NCI-H774 (cell line): ENCODE measurements at places on chromosomes 12 and 14.

- peak; percentile 96 for DNase-seq
These were observed 82.3 kb downstream of the RIMBP2 start for GRCh38 chr12:130633771-130634170.

DNA sequence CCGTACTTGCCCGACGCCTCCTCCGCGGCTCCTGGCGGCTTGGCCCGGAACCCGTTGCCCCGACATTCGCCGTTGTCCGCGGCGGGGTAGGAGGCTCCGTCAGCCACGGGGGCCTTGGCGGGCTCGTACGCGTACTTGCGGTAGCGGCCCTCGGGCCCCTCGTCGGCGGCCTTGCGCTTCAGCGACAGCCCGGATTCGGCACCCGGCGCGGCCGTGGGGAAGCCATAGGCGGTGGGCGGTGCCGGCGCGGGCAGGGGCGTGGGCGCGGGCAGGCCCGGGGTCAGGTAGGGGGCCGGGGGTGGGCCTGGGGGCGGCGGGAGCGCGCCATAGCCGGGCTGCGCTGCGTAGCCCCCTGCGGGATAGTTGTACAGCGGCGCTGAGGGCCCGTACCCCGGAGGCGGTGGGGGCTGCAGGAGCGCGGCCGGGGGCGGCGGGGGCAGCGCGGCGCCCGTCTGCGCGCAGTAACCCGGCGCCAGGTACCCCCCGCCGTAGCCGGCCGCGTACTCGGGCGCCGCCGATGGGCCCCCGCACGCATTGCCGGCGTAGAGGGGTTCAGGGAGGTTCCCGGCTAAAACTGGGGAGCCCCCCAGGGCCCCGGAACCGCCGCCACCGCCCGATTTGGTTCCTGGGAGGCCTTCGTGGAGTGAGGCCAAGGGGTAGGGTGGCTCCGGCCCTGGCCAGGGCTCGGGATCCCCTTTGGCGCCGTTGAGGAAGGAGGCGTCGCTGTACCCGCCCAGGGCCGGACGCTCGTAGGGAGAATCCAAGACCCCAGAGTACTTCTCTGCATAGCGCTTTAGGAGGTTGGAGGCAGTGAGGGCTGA lies 26.9 kb downstream of the FIGNL2 start:
- DNase-seq = no peak

DNA sequence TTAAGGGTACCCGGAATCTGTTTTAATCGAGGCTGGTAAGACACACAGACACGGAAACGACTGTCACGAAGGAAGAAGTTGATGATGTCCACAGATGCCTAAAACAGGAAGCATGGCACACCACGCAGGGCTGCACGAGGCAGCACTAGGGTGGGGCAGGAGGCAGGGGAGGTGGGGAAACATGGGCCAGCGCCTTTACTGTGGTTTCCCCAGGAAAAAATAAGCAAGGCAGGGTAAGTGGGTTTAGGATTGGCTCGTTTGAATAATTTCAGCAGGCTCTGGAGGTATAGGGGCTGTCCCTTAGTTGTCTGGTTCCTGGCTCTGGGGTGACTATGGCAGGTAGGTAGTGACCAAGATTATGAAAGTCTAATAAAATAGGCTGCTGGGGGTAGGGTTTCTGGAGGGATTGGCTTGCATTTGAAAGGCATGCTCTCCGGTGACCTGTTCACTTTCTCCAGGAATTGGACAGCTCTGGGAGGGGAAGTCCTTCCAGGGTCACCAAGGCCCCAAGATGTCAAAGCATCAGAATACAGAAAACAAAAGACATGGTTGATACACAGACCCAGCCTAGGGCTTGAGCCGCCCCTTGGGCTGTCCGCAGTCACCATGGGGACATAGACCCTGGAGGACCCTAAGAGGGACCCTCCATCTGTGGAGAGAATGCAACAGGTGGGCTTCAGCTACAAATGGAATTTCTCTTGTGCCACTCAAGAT lies 35.3 kb downstream of the MAP1LC3B2 start:
- no peak for DNase-seq

DNA sequence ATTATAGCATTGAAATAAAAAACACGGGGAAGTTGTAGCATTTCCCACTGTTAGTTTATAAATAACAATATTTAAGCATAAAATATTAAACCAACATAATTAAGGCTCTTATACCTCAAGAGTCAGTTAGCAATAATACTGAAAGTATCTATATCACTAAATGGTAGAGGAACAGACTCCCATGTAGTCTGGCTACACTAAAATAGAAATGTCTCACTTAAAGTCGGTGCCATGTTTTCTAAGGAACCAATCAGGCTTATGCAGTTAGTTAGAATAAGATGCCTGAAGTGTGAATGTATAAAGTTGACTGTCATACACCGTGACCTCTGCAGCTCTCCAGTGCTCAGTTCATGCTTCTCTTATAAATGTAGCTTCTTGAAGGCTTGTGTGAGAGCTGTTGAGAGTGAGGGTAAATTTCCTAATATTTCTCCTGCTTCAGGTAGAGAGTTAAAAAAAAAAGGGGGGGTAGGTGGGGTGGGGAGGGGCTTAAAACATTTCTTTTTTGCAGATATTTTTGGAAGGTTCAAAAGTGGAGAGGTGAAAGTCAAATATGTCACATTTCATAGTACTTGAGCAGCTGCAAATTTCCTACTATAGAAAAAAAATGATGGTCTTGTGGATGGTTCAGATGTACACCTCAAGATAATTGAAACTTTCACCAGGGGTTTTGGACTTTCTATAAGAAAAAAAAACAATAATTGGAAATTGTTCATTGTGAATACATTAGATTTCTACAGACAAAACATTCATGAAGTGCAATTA lies 64.5 kb downstream of the PTCSC3 start:
- no peak for DNase-seq

- no peak for DNase-seq
These were observed 197.5 kb downstream of the NOVA1 start for GRCh38 chr14:26400373-26400772.

DNA sequence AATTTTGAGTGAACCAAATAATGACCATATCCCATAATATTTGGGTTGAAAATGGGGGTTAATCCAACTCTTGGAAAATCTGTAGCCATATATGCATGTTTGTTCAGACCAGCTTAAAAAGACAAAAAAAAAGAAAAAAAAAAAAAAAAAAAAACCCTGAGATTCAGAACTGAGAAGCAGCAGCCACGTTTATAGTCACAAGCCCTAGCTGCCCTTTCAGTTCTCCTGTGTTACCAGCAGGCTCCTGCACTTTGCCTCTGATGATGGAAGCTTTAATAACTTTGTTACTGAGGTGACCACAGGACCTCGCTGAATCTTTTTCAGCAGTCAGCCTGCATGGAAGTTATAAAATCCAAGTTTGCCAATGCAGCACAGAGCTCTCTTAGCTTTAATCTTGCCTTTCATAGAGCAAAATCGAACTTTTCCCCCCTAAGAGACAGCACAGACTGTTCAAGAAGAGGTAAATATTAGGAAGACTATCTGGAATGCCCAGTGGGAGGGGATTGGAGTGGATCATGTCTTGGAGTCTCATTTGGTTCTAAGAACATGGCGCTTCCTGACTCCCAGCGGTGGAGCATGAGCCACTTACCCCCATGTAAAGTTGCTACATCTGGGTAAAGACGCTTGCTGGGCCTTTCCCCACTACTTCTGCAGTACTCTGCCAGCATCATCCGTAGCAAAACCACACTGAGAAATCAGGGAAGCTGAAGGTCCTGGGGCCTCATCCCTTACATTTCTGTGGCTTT lies 20.6 kb downstream of the GNG2 start:
- DNase-seq = no peak

GRCh38 chr12:111761706-111762105 lies 5.0 kb upstream of the ALDH2 start:
- DNase-seq = no peak

GRCh38 chr14:96067985-96068930 lies 29.1 kb downstream of the C14orf132 start:
- DNase-seq = no peak

GRCh38 chr12:48781750-48782456 lies 7.0 kb downstream of the ADCY6 start:
- no peak for DNase-seq

DNA sequence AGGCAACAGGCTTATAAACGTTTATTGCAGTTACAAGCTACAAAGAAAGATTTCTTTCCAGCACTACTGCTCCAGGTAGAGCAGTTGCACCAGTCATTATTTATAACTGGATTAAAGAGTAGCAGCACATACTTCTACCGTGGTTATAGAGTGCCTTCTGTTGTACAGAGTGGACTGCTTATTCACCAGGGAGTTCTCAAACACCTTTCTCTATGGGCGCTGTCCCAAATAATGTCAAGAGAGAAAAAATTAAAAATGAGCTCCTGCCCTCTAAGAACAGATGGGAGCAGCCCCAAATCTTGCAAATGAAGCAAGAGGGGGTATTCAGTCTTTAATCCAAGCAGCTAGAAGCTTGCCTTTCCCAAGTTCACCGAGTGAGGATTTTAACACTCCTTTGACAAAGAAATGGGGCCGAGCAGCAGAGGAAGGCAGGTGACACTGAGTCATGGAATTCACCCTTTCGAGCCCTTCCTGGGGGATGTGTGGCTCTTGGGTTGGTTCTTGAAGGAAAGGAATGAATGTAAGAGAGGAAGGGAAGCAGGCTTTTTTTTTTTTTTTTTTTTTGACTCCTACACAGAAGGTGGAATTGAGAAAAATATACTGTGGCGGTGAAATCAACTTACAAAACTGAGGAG lies 181.2 kb downstream of the PRKCH start:
- DNase-seq = no peak

- DNase-seq = no peak
These were observed 192.9 kb downstream of the NUAK1 start for GRCh38 chr12:105945880-105946279.

GRCh38 chr14:86462193-86462753 lies 932.3 kb downstream of the FLRT2 start:
- no peak for DNase-seq

GRCh38 chr14:90573385-90574105 lies 176.7 kb downstream of the CALM1 start:
- DNase-seq = no peak

GRCh38 chr12:95637471-95638155 lies 86.3 kb upstream of the USP44 start:
- DNase-seq = no peak

DNA sequence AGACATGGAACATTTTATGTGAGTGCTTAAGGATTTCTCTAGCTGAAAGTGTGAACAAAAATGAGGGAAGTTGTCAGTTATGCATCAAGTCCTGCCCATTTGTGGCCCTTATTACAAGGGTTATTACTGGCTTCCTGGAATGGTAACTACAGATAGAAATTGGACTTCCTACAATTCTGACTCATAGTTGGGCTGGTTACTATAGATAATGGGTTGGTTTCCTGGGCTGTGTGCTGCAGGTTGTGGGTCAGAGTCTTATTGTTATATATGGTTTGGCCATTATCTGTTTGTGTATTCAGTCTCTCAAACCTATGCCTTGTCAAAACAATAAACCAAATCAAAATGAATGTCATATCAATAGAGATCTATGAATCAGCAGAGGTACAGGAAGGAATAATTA lies 313.7 kb downstream of the ADAMTS20 start:
- DNase-seq = no peak

GRCh38 chr12:40215982-40216381 lies 8.8 kb upstream of the LRRK2 start:
- DNase-seq = no peak

GRCh38 chr12:18612971-18613370 lies 124.8 kb downstream of the PLCZ1 start:
- DNase-seq = no peak

- no peak for DNase-seq
These were observed at the start of gene RFLNA for GRCh38 chr12:124294780-124295341. Gene RFLNA (plus strand): TSS chr12:124295093. CDS start chr12:124295430, 337 bp downstream.

GRCh38 chr12:128250096-128250495 lies 16.9 kb upstream of the TMEM132C start:
- no peak for DNase-seq

DNA sequence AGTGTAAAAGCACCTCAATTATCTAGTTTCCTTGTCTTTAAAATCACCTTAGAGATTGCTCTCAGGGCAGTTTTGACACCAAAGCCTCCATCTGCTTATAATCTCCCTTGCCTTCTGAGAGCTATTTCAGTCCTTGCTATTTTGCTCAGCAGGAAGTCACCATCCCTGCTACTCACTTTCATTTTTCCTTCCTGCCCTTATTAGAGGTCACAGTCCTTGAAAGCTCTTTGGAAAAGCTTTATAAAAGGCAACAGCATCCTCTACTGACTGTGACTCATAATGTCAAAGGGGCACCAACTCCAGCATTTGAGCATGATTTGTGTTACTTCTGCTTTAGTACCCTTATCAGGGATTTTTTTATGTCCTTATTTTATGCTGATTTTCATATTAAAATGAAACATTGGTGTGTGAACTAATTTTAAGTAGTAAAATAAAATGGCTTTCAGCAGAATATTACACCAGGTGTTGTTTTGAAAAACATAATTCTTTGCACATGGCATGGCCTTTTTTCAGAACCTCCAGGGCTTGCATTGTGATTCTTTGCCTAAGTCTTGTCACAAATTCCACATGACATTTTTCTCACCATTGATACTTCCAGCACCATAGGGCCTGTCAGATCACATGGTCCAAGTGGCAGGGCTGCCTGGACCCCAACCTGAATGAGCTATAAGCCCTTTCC lies 213.0 kb downstream of the ADAMTS20 start:
- peak; percentile 57 for DNase-seq

- DNase-seq = no peak
These were observed 36.5 kb downstream of the SSH1 start for GRCh38 chr12:108820707-108821406.

DNA sequence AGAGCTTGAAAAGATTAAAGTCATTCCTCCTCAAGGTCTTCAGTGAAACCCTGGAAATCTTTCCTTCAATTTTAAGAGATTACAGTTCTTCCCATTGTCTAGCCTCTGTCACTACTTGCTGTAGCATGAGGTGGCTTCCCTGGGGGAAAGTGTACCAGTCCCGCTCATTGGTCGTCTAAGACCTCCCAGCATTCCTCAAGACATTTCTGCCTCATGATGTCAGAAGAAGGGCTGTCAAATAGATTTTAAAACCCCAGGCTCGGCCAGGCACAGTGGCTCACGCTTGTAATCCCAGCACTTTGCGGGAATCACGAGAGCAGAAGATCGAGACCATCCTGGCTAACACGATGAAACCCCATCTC lies 46.7 kb downstream of the SMUG1 start:
- DNase-seq = no peak

DNA sequence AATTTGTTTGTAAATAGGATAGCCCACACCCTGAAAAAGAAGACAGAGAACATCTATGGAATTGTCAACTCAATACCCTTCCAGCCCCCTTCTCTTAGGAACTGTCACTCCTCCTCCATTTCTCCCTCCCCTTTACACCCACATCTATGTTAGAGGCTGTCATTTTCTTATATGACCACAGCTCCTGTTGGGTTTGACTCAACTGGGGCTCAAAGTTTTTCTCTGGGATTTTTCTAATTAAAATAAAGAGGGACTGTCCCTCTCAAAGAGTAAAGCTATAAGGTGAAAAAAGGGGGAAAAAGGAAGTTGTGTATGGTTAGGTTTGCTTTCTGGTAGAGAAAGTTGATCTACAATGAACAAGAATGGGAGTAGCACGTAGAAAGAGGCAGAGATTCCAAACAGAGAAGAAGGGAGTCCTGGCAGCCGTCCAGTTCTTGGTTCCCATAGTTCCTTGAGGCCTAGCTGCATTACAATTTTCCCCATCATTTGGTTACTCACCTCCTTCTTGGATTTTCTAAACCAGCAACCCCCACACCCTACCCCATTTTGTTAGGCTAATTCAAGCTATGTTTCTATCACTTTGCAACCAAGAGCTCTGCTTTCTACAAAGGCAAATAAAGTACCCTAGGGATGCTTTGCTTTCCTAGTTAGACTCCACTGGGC lies 44.3 kb upstream of the STK38L start:
- no peak for DNase-seq

GRCh38 chr12:66275040-66275439 lies 27.3 kb upstream of the HELB start:
- DNase-seq = no peak
